ENCODE measurements at places on chromosomes 6 and 20.

GRCh38 chr6:155452576-155452975 is 3.1 kb downstream of the NOX3 start:
- no peak for DNase-seq

DNA sequence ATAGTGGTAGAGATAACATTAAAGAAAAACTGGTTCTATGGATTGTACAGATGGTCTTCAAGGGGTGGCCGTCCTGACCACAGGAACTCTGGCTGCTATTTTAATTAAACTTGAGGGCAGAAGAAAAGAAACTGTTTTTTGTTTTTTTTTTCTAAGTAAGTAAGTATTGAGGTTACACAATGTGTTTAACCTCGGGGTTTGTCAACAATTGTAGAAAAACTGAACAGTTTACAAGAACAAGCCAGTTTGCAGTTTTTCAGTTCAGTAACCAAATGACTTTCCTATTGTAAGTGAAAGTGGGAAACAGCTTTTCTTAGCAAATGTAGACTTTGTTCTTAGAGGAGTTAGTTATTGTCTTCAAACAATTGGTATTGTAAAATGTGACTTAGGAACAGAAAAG is 77.0 kb downstream of the PLCB1 start:
- no peak for DNase-seq

DNA sequence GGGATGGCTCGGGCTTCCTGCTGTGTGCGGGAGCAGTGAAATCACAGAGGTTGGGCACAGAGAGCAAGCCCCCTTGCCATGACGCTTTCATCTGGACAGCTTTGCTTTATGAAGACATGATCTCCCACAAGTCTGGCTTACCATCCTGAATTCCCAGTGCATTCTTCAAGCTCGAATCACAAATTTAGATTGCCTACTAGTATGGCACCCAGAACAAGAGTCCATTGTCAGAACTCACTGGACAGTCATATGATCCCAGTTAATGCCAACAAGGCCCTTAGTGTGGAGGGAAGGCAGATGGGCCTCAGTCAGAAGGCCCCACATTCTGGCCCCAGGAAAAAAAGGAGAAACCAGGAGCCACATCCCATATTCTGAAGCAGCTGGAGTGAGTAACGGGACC is 147.3 kb upstream of the FOXQ1 start:
- DNase-seq, result no peak

GRCh38 chr6:154590756-154591155 is 80.3 kb upstream of the CNKSR3 start:
- no peak for DNase-seq

- DNase-seq, result no peak
Measured at GRCh38 chr20:4099905-4100675, 84.7 kb upstream of the RNF24 start.

- no peak for DNase-seq
Measured at GRCh38 chr6:2750832-2751231, at the start of gene MYLK4. Gene MYLK4 (minus strand): TSS chr6:2750922. CDS start chr6:2749294, 1,628 bp downstream.

- no peak for DNase-seq
Measured at GRCh38 chr6:22106961-22107360, 189.9 kb downstream of the PRL start.

DNA sequence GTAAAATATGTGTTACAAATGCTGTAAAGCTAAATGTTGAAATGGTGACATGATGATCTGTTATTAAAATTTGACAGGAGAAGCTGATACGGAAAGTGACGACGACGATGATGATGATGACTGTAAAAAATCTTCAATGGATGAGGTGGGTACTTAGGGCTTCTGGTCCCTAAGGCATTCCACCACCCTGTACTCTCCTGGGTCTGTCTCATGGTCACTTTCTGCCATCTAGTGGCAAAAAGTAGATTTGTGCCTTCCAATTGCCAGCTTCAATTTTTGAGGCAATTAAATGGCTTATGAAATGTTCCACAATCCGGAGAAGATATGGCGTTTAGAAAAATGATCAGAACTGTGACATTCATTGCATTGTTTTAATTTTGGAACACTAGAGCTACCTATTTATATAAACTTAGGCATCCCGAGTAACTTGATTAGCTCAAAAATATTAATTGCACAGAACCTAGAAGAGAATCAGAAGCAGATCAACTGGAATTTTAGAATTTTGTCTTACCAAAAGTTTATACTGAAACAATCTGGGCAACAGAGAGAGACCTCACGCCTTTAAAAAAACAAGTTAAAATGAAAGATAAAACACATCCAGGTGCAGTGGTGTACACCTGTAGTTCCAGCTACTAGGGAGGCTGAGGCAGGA is 346.5 kb upstream of the PLCB4 start:
- DNase-seq, result peak; percentile 57

DNA sequence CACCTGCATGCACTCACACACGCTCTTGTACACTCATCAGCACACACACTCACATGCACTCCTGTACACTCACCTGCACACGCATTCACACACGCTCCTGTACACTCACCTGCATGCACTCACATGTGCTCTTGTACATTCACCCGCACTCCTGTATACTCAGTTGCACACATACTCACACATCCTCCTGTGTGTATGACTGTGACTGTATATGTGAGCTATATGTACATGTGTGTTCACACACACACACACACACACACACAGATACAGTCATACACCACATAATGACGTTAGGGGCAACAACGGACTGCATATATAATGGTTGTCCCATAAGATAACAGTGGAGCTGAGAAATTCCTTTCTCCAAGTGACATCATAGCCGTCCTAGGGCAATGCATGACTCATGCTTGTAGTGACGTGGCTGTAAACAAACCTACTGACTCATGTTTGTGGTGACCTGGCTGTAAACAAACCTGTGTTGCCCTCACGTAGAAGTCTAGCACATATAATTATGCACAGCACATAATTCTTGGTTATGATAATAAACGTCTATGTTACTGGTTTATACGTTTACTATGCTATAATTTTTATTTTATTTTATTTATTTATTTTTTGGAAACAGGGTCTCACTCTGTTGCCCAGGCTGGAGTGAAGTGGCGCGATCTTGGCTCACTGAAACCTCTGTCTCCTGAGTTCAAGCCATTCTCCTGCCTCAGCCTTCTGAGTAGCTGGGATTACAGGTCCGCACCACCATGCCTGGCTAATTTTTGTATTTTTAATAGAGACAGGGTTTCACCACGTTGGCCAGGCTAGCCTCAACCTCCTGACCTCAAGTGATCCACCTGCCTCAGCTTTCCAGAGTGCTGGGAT is 22.8 kb upstream of the TAF4 start:
- no peak for DNase-seq

- no peak for DNase-seq
Measured at GRCh38 chr6:139519571-139520031, 145.2 kb upstream of the CITED2 start.

DNA sequence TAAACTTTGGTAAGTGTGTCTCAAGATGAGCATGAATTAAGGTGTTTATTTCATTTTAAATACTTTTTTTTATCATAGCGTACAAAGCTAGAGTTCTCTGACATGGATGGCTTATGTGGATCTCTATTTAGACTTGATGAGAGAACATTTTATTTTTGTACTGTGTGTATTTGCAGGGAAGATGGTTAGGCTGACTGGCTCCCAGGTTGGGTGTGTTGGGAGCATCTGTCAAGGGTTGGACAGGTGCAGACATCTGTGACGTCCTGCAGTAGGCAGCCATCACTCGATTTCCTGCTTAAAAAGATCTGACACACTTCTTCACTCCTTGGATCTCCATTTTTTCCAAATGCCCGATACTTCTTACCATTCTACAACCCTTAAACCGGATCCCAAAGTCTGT is 221.9 kb upstream of the QKI start:
- no peak for DNase-seq

DNA sequence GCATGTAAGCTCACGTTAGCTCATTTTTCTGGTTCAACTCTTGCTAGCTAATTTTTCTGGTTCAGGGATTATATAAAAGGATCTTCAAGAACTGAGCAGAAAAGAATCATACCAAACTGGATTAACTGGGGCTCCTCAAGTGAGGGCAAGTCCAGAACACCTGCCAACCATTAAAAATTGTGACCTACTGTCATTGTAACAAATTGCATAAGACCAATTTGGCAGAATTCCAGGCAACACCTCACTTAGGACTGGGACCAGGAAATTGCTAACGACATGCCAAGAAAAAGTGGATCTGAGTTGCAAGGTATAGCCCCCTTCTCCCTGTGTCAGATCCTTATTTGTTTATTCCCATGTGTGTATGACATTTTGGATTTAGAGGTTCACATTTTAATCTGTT is 216.6 kb downstream of the HIVEP2 start:
- DNase-seq, result no peak

- no peak for DNase-seq
Measured at GRCh38 chr6:107667790-107668189, 156.3 kb downstream of the SCML4 start.

DNA sequence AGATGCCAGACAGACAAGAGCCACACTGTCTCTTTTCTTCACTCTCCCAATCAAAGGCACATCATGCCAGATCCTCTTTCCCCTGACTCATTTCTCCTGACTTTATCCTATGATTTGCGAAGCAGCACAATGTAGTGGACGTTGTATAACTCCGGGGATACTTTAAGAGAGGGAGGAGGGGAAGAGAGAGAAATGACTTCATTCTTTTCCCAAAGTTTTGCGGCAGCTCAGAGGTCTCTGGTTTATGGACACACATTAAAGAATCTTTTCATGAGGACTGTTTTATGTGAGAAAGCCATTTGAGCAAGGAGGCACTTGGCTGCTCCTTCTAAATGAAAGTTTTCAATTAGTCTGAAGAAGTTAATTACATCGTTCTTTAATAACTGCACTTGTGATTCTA is 75.1 kb upstream of the MC3R start:
- DNase-seq, result no peak

GRCh38 chr6:50586331-50586675 is 127.0 kb upstream of the TFAP2D start:
- DNase-seq, result no peak

GRCh38 chr20:36855241-36855657 is 20.7 kb upstream of the TLDC2 start:
- DNase-seq, result no peak

GRCh38 chr6:87822011-87822410 is 120.0 kb upstream of the AKIRIN2 start:
- no peak for DNase-seq

GRCh38 chr6:147371325-147371724 is 137.2 kb upstream of the SAMD5 start:
- no peak for DNase-seq

DNA sequence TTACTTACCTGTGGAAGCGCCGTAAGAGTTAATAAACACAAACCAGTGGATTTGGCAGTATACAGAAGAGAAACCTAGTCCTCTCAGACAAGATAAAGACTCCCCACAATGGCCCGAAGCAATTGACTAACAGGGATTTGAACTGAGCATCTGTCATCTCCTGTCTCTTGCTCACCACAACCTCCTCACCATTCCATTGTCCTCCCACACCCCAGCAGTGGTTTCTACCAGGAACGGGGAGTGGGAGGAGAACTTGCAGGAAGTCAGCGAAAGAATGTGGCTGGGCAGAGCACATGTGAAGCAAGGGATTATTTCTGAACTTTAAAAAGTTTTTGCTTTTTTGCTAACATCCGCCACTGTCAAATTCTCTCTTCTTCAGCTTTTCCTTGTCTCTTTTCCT is 24.6 kb upstream of the TAAR1 start:
- DNase-seq, result no peak

GRCh38 chr6:122405417-122405816 is 6.0 kb downstream of the HSF2 start:
- DNase-seq, result no peak

GRCh38 chr20:57391439-57392301 is 474 bp downstream of the RBM38 start:
- DNase-seq, result no peak
